Stimulated activated CD4-positive, alpha-beta T cell treated with anti-CD3 and anti-CD28 coated beads, TNF-alpha, amount 100 ng/mL, for 24 hours (primary cell): ENCODE measurements at places on chromosomes 6 and 20.

- no peak for DNase-seq
Observed at GRCh38 chr20:48238781-48239180, 453.5 kb upstream of the SULF2 start.

DNA sequence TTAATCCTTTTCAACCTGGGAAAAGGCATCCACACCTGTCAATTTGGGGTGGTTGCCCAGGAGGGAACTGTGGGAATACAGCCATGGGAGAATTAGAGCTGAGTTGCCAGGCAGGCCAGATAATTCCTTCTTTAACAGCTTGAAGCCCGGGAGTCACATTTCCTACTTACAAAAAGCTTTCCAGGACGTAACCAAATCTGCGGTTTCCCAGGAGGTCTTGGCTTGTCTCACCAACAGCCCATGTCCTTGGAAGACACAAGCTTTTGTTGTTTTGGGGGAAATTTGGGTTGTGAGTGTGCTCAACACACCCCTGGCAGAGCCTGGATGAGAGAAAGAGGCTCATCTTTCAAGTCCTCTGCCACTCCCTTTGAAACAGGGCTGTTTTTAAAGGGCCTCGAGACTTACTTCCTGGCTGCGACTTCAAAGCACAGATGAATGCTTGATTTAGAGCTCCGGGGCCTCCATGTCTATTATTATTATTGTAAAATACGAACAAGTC, 465.9 kb upstream of the BTBD3 start:
- DNase-seq, result no peak

GRCh38 chr20:4661191-4661590, 60.5 kb upstream of the PRND start:
- no peak for DNase-seq

- DNase-seq, result no peak
Observed at GRCh38 chr20:33985830-33986229, 7.9 kb upstream of the RALY start.

GRCh38 chr6:23952245-23952644, 173.8 kb upstream of the NRSN1 start:
- DNase-seq, result no peak

GRCh38 chr6:21245488-21245887, 348.1 kb upstream of the SOX4 start:
- DNase-seq, result no peak
